Stimulated activated CD8-positive, alpha-beta memory T cell treated with anti-CD3 and anti-CD28 coated beads, Interleukin-4, amount 100 ng/mL, for 1 hour (primary cell): ENCODE measurements at places on chromosomes 2 and 18.

DNA sequence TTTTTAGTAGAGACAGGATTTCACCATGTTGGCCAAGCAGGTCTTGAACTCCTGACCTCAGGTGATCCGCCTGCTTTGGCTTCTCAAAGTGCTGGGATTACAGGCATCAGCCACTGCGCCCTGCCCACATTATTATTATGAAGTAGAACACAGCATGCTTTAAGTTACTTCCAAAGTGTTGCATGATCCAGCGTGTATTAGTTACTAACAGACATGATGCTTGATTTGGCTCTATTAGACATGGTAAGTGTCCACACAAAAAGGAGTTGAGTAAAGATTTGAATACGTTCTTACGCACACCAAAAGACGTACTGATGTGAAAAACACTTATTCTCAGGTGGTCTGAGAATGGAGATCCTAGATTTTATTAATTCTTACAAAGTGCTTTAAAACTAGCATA is 50.0 kb downstream of the SLC38A11 start:
- DNase-seq, result no peak

- DNase-seq, result no peak
Measured at GRCh38 chr2:238596571-238597551, 170.1 kb downstream of the ASB1 start.

GRCh38 chr2:55742996-55743395 is 49.4 kb upstream of the PNPT1 start:
- no peak for DNase-seq

- no peak for DNase-seq
Measured at GRCh38 chr2:120123090-120123489, 100.1 kb downstream of the TMEM185B start.

DNA sequence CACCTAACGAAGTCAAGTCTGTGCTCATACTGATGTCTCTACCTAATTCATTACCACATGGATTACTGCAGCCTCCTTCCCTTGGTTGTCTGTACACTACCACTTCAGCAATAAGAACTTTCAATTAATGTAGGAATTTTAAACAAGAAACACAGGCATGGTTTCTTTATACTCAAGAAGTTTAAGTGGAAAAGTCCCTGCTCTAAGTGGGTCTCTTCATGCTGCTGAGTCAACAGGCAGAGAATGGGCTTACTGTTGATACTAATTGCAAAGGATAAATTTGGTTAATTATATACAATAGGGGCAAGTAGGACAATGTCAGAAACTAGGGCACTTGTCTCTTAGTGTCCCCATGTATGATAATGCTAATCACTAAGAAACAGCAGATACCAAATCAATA is 392.6 kb downstream of the DSEL start:
- DNase-seq, result no peak

GRCh38 chr18:76620321-76621170 is 125.5 kb upstream of the ZNF516 start:
- no peak for DNase-seq

DNA sequence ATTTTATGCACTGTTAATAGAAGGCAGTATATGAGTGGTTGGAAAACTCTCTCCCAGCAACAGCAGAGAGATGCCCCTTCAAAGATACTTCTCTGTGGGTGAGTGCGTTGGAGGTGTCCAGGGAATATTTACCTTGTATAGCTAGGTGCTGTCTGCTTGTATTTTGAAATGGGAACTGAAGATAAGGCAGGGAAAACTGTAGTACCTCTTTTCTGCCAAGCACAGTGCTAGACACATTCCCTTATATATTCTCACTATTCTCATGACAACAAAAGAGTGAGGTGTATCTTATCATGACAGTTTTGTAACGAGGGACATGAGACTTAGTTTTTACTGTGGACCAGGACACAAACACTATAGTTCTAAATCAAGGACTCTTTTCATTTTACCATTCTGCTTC is 2.1 kb downstream of the TTC39C start:
- DNase-seq, result no peak
